ENCODE measurements at places on chromosomes 2 and 18.

DNA sequence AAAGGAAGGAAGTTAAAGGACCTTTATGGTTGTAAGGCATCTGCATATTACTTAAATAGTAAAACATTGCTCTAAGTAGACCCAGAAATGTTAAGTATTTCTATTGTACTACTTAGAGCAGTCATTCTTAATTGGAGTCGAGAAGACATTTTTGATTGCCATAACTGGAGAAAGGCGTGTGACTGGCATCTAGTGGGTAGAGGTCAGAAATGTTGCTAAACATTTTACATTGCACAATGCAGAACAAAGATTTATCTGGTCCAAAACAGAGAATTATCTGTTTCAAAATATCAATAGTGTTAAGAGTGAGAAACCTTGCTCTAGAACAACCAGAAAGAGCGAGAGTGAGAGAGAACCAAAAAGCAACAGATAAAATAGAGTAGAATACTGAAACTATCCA, 23.3 kb upstream of the ROCK1 start:
- no peak for DNase-seq

GRCh38 chr18:28411806-28412205, 234.9 kb upstream of the CDH2 start:
- no peak for DNase-seq

- DNase-seq, result no peak
Measured at GRCh38 chr2:174585146-174585545, 12.5 kb downstream of the WIPF1 start.

DNA sequence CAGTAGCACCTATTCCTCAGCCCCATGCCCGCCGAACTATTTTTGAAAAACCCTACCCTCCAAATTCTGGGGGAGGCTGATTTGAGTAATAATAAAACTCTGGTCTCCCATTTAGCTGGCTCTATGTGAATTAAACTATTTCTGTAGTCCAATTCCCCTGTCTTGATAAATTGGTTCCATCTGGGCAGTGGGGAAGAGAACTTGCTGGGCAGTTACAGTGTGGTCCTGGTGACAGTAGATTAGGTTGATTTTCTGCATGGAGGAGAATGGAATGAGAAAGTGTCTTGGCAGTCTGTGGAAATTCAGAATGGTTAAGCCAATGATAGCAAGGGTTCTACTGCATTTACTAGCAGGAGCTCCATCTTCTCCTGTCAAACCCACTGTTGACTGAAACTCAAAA, 95.0 kb downstream of the SPP2 start:
- DNase-seq, result no peak

GRCh38 chr2:185291035-185291647, 447.5 kb upstream of the FSIP2 start:
- DNase-seq, result no peak

DNA sequence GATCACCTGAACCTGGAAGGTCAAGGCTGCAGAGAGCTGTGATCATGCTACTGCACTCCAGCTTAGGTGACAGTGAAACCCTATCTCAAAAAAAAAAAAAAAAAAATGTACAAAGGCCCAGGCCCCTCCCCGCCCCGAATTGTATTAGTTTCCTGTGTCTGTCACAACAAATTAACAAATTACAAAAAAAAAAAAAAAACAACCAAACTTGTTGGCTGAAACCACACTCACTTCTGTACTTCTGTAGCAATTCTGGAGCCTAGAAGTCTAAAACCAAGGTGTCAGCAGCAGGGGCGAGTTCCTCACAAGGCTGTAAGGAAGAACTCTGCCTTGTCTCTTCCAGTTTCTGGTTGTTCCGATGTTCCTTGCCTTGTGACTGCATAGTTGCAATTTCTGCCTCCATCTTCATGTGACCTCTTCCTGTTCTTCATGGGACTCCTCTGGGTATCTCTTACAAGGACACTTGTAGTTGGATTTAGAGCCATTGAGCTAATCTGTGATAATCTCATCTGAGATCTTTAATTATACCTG, 100.8 kb upstream of the ZSWIM2 start:
- no peak for DNase-seq

DNA sequence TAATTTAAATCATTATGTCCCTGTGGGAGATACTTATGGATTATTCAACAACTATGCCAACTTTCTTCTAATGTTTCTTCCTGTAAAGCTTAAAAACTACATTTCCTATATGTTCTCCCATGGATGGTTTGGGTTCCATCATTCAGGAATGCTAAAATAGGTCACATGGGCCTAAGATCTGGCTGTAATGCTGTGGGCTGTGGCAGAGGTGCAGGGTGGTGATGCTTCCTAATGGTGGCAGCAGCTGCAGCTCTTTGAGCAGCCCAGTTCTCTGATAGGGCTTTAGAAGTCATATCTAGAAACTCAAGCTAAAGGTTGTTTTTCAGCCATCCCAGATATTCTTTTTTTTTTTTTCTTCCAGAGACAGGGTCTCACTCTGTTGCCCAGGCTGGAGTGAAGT, 266.1 kb downstream of the ZNF385B start:
- no peak for DNase-seq

- peak; percentile 79 for DNase-seq
Measured at GRCh38 chr2:84881581-84882413, 913 bp upstream of the TRABD2A start.

- no peak for DNase-seq
Measured at GRCh38 chr2:85599468-85600234, 2.8 kb downstream of the TMEM150A start.

GRCh38 chr2:38892819-38893218, 3.1 kb downstream of the ARHGEF33 start:
- DNase-seq, result no peak

DNA sequence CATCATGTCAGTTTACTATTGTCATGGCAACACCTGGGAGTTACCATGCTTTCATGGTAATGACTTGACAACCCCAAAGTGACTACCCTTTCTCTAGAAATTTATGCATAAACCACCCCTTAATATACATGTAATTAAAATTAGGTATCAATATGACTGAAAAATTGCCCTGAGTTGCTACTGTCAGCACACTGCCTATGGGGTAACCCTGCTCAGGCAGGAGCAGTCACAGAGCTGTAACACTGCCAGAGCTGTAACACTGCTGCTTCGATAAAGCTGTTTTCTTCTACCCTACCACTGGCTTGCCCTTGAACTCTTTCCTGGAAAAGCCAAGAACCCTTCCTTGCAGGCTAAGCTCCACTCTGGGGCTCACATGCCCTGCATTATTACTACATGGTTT, 95.5 kb upstream of the SYT4 start:
- no peak for DNase-seq

DNA sequence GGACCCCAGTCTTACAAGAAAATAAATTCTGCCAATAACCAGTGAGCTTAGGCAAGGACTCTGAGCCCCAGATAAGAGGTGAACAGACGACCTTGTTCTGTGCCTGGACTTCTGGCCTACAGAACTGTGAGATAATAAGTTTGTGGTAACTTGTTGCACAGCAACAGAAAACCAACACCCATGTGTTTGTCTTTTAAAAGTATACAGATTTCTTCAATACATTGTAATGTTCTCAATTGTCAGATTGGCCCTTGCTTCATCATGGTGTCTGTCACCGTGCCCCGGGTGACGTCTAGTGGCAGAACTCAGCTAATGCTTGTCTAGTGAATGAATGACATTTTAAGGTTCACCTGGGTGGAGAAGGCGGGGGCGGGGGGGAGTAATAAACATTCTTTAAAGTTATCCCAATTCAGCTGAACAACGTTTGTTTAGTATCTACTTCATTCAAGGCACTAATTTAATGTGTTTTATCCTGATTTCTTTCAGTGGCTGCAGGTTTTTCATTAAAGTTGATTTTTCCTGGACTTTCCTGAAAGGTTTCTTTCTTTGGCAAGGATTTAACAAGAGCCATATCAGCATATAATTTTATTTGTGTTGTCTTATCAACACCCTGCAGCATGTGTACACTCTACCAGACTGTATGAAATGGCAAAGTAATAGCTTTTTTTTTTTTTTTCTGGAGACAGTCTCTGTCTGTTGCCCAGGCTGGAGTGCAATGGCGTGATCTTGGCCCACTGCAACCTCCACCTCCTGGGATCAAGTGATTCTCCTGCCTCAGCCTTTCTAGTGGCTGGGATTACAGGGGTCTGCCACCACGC, 123.8 kb upstream of the DLX2 start:
- no peak for DNase-seq

DNA sequence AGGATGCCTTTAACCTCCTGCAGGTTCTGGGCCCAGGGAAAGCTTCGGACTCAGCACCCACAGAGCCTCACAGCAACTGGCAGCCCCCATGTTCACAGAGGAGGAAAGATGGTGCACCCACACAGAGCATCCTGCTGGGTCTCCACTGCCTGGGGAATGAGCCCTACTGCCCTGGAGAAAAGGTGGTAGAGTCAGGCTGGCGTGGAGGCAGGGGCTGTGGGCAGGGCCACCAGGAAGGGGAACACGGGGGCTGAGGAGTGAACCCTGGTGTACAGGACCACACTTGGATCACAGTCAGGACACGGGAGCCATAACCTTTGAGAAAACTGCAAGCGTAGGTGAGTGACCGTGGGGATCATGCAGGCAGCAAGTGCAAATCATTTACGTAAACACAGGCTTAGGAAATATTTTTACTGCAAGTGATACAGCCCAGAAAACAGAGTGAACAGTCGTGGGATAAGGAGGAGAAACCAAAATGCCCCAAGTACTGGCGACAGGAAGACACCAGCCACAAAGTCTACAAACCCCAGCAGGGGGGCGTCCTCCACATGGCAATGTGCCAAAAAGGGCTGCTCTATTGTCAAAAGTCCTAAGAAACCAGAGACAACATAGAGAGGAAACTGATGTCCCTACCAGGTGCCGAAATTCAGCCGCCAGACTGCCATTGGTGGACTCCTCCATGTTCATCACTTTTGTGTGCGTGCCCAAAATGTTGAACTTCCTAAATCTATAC, 27.6 kb downstream of the STAT1 start:
- DNase-seq, result no peak

DNA sequence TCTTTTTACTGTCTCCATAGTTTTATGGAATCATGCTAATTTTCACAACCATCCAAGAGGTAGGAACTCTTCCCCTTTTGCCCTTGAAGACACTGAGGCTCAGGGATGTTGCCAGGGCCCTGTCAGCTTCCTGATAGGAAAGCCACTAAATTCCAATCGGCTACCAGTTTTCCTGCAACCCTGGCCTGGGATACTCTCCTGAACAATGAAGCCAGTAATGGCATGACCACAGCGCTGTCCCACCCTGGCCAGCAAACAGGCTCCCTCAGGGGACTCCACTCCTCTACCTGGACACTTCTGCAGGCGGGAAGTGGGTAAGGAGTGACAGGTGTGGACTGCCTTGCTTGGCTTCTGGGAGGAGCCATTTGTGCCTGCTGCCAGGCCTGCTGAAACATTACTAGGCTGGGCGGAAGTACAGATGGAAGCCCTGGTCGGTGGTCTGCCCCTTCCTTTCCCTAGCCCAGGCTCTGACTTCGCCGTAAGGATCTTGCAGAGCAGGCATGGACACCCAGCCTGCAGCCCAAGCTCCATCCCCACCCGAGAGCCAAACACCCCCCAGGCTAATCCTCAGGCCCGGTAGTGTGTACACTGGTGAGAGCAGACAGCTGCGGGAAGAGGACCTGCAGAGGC, 78.8 kb upstream of the SMAD2 start:
- no peak for DNase-seq

All from stimulated activated CD8-positive, alpha-beta memory T cell treated with anti-CD3 and anti-CD28 coated beads, Interleukin-15, amount 100 ng/mL, for 48 hours (primary cell).